ENCODE measurements at places on chromosomes 2 and 18. TPM values are rescaled to one million over a fixed set of nuclear protein-coding genes. Genes with fewer than 3 reads are reported as not detected.

The DYSF gene
- total RNA-seq, result 0.55 TPM

The OSR1 gene
- total RNA-seq, result 6.3 TPM

The COLEC11 gene
- 0.63 TPM for total RNA-seq

The SERPINB7 gene
- 2.0 TPM for total RNA-seq

The HADHA gene
- total RNA-seq, result 133 TPM

The CD226 gene
- total RNA-seq, result 0.08 TPM

The IL1RL2 gene
- not detected for total RNA-seq

The ATG9A gene
- total RNA-seq, result 45.4 TPM

The ARHGAP15 gene
- total RNA-seq, result not detected

The OSGEPL1 gene
- total RNA-seq, result 3.7 TPM

The GRHL1 gene
- total RNA-seq, result 0.85 TPM

The TUBA4B gene
- not detected for total RNA-seq

The ANXA4 gene
- 386 TPM for total RNA-seq

The UGGT1 gene
- total RNA-seq, result 22.9 TPM

The CCL20 gene
- total RNA-seq, result 6.2 TPM

The ERLEC1 gene
- 62.2 TPM for total RNA-seq

The NETO1 gene
- total RNA-seq, result not detected

The TOGARAM2 gene
- total RNA-seq, result 0.16 TPM

The RGPD3 gene
- 0.13 TPM for total RNA-seq

The LOXHD1 gene
- total RNA-seq, result not detected

The SCYGR6 gene
- not detected for total RNA-seq

The CCDC68 gene
- total RNA-seq, result 2.7 TPM

The SERPINB10 gene
- not detected for total RNA-seq

The LRATD1 gene
- 0.02 TPM for total RNA-seq

The GALNT5 gene
- total RNA-seq, result 2.5 TPM

The CXCR1 gene
- not detected for total RNA-seq

The LCT gene
- total RNA-seq, result 0.03 TPM

Data from A549 treated with GW870086 at 1 μM for 4 hours (cell line).